ENCODE measurements at places on chromosomes 3 and 15.
A peak's percentile ranks its signal among the peaks of the same experiment; 100 is the strongest.

DNA sequence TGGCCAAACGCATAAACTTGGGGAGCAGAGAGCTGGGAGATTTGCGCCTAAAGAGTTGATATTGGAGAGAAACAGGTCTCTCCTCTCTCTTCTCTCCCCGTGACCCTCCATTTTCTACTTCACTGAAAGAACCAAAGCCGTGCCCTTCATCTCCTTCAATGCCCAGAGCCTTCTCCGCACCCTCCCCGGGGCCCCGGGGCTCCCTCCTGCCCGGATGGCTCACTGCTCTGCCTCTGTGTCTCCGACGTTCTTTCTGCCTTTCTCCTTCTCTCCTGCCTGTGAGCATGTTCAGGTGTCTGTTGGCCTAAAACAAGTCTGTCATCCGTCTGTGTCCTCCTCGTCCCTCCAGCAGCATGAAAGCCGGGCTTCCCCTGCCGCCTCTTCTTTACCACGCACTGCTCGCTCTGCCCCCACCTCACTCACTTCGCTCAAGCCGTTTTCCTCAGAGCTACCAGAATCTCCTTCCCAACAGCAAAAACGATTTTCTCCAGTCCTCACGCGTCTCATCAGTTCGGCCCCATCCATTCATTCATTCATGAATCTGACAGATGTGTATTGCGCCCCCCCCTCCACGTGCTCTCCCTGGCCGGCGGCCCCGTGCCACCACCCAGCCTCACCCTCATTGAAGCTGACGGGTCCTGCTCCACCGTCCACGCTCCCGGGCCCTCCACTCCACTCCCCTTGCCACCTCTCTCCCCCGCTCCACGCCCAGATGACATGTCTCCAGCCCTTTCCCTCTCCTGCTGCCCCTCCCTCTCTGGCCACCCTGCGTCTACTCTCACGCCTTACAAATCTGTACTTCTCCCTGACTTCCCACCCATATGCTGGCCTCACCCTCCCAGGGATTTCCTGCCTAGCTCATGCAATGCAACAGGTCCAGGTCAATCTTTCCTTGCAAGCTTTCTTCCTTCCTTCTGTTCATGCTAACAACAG lies 10.2 kb downstream of the MUC4 start:
- no peak for DNase-seq

GRCh38 chr3:177427540-177427939 lies 230.3 kb upstream of the TBL1XR1 start:
- DNase-seq, result peak; percentile 53

DNA sequence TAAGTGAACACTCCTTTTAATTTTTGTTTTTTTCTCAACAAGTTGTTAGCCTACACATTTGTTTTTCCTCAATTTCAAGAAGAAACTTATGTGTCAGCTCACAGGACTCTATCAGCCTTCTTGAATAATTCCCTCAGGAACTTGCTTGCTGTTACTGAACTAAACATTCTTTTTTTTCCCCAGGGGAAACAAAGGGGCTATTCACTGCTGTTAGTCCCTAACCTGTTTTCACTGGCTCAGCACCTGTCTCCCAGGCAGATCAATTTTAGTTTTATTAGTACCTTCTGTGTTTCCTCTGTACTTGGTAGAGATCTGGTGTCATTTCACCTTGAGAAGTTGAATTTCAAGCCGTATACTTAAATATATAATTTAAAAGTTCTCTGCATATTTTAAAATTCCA lies 644.6 kb downstream of the CADM2 start:
- DNase-seq, result no peak

DNA sequence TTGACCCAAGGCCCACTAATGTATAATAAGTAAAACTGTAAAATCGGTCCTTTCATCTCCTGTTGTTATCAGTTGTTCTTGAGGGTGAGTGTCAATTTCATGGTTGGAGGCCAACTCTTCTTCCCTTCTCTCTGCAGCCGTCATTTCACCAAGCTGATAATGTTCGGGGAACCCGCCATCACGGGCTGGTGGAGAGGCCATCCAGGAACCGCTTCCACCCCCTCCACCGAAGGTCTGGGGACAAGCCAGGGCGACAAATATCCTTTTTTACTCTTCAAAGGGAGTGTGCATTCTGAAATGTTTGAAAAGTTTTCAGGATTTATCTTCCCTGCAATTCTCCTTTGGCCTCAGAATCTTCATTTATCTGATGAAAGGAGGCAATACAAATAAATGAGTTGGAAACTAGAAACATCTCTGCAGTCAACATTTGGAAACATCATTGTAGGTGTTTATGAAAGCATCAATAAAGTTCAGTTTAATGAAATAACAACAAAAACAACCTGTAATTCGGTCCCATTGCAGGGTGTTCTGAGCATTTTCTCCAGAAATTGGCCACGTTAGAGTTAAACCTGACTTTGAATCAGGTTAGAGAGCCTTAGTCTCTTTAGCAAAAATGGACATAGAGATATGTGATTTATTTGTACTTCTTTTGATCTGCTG lies 63.9 kb downstream of the CRTC3 start:
- no peak for DNase-seq

- DNase-seq, result no peak
These were observed 32.2 kb downstream of the FILIP1L start for GRCh38 chr3:100081986-100082692.

GRCh38 chr3:63303238-63303637 lies 25.1 kb downstream of the SYNPR start:
- DNase-seq, result no peak

DNA sequence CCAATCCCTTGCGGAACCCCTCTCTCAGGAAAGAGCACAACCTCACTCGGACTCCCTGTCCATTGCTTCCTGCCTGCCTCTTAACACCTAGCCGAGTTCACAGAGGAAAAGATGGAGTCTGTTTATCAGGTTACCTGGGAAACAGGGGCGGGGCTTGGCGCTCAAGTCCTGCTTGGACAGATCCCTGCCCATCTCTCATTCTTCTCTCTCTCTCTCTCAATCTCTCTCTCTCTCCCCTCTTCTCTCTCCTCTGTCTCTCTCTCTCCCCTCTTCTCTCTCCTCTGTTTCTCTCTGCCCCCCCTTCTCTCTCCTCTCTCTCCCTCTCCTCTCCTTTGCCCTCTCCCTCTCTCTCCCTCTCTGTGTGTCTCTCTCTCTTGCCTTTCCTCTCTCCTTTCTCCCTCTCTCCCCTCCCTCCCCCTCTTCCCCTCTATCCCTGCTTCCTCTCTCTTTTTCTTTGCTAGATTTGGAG lies at the start of gene EFHB:
Gene EFHB (minus strand): TSS at position 120 of the 469 bp plus-strand sequence. CDS start 199 bp downstream, outside the sequence.
- peak; percentile 50 for DNase-seq

- DNase-seq, result no peak
These were observed 244.8 kb downstream of the TLE3 start for GRCh38 chr15:69852916-69853315.

- no peak for DNase-seq
These were observed 52.8 kb downstream of the OPA1 start for GRCh38 chr3:193645806-193646205.

- DNase-seq, result no peak
These were observed 81.2 kb upstream of the RAP2B start for GRCh38 chr3:153080778-153081240.

DNA sequence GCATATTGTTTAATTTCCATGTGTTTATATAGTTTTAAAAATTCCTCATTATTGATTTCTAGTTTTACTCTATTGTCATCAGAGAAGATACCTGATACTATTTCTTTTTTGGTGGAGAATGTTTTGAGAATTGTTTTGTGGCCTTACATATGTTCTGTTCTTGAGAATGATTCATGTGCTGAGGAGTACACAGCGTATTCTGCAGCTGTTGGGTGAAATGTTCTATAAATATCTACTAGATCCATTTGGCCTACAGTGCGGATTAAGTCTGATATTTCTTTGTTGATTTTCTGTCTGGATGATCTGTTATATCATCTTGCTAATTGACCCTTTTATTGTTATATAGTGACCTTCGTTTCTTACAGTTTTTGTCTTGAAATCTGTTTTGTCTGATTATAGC lies 109.7 kb downstream of the UBE2E2 start:
- peak; percentile 80 for DNase-seq

DNA sequence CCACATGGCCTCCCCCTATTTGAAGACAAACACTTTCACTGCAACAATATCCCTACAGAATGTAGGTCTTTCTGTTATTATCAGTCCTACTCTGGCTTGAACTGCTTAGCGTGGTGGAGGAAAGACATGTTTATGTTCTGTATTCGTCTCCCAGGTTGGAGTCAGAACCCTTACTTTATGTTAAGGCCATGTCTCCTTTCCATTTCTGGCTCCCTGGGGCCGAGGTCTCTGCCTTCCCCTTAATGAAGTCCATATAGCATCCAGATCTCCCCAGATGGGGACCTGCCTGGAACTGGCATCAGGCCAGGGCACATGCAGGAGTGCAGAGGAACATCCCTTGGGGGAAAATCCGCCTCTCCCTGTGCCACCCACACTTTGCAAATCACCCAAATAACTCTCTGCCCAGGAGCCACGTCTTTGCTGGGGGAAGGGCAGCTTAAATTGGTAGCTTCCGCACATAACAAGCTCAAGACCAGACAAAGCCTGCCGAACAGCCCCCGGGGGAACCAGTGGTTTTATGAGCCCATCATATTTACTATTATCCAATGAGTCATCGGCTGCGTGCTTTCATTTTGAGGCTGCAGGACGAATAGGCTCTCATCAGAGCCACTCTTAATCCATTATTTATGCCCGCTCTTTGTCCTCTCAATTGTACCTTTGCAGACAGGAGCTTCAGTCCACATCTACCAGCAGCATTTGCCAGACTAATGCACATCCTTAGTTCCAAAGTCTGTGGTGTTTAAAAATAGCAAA lies 237.0 kb downstream of the UACA start:
- peak; percentile 75 for DNase-seq

DNA sequence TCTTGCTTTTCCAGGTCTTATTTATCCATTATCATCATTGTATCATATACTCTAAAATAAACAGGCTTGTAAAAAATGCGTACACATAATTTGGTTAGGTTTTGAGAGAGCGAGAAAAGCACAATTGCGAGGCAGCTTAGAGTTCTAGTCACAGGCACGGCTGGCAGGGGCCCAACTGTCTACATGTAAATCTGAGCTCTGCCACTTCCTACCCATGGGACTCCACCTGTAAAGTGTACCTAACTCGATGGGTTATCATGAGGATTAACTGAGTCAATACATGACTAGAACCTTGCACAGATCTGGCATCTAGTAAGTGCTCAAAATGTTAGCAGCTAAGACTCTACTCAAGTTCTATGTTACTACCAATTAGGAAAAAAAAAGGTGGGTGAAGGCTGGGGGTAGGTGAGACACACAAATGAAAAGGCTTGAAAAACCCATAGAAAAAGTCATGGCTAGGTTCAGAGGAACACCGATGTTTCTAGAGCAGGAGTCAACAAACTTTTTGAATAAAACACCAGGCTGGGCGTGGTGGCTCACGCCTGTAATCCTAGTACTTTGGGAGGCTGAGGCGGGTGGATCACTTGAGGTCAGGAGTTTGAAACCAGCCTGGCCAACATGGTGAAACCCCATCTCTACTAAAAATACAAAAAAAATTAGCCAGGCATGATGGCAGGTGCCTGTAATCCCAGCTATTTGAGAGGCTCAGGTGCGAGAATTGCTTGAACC lies 36.2 kb downstream of the GLB1 start:
- DNase-seq, result no peak

DNA sequence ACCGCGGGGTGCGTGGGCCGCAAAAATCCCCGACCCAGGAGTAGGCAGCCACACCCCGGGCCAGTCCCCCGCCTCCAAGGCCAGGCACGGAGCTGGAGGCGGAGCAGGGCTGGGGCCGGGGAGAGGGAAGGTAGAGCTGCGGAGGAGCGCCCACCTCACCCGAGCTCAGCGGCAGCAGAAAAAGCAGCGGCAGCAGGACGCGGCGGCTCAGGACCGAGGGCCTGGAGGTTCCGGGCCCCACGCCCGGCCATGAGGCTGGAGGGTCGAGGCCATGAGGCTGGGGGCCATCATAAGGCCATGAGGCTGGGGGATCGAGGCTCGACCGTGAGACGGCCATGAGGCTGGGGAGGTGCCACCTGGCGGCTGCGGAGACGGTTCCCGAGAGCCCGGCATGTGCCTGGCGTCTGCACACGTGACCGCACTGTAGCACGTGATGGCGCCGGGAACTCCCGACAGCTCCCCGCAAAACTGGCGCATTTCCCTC lies 32.9 kb upstream of the PRSS50 start:
- DNase-seq, result no peak

- peak; percentile 76 for DNase-seq
These were observed 8.5 kb upstream of the SLC24A5 start for GRCh38 chr15:48112242-48112641.

DNA sequence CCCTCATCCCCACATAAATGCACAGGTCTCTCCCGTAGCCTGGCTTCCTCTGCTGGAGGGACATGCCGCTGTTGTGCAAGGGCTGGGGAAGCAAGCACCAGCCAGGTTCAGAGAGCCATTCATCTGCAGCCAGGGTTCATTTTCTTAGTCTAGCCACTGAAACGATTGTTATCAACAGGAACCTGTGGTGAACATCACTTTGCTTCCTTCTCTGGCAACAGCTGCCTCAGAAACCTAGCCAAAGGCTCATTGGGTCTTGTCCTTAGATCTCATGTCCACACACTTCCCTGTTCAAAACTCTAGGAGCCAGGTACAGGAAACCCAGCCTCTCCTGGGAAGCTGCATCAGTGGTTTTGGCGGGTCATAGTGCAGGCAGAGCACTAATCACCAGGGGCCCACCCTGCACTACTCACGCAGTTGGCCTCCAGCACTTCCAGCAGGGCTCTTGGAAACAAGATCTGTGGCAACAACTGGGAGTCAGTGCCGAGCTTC lies 47.0 kb downstream of the OXNAD1 start:
- peak; percentile 65 for DNase-seq

GRCh38 chr15:78343276-78344060 lies 3.3 kb downstream of the CRABP1 start:
- DNase-seq, result no peak

GRCh38 chr3:172251211-172251610 lies 197.0 kb downstream of the GHSR start:
- DNase-seq, result no peak

DNA sequence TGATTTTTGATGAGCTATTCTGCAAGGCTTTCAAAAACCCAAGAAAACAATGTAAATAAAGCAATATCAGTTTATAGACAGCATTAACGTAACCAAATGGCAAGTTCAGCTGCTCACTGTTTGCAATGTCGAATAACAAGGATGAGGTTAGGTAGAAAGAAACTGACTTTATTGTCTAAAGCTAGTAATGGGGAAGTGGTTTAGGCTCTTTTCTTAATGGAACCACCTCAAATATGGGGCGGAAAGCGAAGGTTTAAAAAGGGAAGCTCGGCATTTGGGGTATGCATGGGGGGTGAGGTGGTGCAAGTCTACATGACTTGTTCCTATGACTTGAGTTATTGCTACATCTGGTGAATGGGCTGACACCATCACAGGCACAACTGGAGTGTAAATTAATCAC lies 1060.2 kb downstream of the NSUN3 start:
- no peak for DNase-seq

DNA sequence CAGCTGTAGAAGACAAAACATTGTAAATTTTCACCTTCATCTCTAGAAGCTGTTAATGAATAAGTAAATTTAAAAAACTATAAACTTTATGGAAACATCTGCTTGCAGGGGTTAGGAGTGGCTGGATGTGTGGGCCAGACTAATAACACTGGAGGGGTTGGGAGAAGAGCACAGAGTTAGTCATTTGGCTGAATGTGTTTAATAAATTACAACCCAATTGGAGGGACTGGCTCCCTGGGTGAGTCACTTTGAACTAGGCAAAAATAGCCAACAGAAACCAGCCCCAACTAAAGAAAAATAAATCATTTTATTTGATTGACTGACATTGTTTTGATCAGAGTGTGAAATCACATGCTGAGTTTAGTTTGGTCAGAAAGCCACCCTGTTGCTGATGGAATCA lies 21.8 kb downstream of the DGKG start:
- DNase-seq, result no peak

All from choroid plexus epithelial cell (primary cell).